ENCODE measurements at places on chromosomes 3 and 15.
A peak's percentile ranks its signal among the peaks of the same experiment; 100 is the strongest.

DNA sequence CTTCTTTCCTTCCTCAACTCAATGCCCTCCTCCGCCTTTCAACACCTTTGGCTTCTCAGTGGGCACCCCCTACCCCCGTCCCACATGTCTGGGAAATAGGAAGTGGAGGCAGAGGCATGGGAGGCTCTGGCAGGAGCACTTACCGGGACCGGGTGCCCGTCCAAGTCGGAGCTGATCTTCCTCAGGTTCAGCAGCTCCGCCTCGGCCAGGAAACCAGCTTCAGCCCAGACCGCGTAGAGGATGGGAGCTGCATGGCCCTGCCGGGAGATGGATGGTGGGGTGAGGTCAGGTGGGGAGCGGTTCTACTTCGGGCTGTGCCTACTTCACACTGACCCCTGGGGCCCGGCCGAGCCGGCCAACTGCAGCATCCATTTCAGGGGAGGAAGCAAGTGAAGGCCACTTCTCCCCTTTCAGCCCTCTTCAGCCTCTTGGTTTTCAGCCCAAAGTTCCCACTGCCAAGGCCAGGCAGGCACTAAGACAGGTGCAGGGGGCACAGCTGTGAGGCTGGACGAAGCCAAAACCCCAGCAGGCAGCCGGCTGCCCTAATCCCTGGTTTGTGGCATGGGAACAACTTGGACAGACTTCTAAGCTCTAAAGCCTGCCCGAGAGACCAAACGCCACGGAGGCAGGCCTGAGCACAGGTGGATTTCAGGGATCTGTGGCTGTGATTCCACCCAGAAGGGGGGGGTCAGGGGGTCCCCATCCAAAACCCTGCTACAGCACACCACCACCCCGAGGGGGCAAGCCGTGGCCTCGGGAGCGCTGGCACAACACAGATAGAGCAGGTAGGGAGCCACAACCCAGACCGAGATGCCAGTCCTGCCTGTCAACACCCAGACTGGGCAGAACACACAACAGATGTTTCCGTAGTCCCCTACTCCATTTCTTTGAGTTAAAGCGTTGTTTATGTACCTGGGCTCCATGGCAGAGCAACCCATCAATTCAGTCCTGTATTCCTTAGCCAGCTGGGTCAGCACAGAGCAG is 14.5 kb downstream of the TKT start:
- DNase-seq, result no peak

GRCh38 chr3:36941658-36942057 is 3.2 kb downstream of the TRANK1 start:
- no peak for DNase-seq

DNA sequence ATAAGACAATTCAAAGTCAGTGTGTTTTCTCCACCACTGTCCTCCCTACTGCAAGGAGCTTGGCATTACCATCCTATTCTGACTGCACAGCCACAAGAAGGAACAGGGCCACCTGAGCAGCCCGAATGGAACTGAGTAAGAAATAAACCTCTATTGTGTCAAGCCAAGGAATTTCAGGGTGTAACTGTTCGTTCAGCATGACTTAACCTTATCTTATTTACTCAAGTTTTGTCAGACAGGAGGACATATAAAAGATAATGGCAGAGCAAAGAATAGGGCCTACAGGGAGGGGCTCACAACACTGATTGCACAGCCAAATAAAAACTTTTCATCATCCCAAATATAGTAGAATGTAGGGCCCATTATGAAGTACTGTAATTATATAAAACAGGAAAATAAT is 236.1 kb downstream of the NEK10 start:
- DNase-seq, result no peak

GRCh38 chr15:88913017-88913849 is at the start of gene MFGE8:
TSS of gene MFGE8 (minus strand) at chr15:88913379. CDS start at chr15:88913319, 60 bp downstream.
- peak; percentile 69 for DNase-seq

DNA sequence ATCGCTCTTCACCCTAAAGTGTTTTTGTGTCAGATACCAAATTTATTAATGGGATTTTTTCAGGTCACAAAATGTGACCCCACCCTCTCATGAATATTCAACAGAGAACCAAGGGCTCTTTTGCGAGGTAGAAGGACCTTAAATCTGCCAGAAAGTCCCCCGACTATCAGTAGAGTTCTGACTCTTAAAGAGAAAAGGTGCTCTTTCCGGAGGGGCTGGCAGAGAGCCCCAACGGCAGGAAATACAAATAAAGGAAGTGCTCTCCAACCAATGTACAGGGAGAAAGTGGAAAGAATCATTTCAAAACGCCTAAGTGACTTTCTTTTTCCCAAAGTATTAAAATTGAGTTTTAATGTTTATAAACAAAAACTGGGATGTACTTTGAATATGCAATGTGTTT is 517.2 kb downstream of the FOXP1 start:
- peak; percentile 67 for DNase-seq

GRCh38 chr15:48557335-48557734 is 88.2 kb downstream of the FBN1 start:
- DNase-seq, result no peak

GRCh38 chr15:62079594-62079993 is 12.8 kb downstream of the C2CD4A start:
- no peak for DNase-seq

DNA sequence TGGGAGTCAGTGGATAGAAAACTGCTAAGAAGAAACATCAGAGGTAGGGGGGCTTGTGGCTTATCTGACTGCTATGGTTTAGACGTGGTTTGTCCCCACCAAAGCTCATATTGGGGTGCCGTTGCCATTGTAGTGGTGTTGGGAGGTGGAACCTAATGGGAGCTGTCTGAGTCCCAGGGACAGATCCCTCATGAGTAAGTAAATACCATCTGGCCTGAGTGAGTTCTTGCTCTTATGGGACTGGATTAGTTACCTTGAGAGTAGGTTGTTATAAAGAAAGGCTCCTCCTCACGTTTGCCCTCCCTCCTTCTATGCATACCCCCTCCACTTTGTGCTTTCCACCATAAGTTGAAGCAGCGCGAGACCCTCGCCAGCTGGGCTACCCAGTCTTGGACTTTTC is 53.4 kb upstream of the VILL start:
- no peak for DNase-seq

GRCh38 chr3:130601442-130601971 is 84.5 kb downstream of the COL6A6 start:
- DNase-seq, result no peak

DNA sequence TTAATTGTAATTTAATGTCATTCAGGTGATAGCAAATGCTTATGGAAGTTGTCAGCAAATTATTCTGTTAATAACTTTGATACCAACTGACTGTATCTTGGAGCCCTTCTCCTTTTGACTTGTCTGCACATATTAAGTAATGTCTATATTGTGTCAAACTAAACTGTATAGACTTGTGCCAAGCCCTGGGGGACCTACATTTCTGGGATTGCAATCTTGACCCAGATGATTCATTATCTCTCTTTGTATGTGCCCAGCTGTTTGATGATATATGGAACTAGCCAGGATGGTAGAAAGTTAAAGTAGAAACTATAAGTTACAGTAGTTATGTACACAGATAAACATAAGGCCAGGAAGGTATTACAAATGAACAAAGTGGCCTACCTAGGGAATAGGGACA is 402.8 kb upstream of the RARB start:
- no peak for DNase-seq

GRCh38 chr3:52836471-52836845 is 1.6 kb upstream of the MUSTN1 start:
- DNase-seq, result no peak

GRCh38 chr3:8712908-8713255 is 20.7 kb upstream of the CAV3 start:
- no peak for DNase-seq

- DNase-seq, result no peak
Measured at GRCh38 chr15:101664303-101664913, 12.2 kb upstream of the TM2D3 start.

- DNase-seq, result no peak
Measured at GRCh38 chr3:190269101-190269500, 53.1 kb downstream of the CLDN1 start.

DNA sequence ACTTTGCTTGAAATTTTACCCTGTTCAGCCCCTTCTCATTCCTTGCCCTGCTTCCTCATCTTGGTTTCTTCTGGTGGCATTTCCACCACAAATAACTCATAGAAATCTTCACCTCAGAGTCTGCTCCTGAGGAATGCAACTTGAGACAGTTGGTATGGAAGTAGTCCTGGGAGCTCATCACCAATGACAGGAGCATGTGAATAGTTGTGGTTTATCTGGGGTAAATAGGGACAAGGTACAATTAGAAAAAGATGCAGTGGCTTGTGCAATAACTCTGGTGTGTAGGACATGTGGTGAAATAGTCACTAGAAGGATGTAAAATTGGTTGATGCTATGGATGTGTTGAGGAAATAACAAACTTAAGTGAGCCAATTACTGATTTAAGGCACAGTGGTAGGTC is 72.7 kb upstream of the CHRNA7 start:
- no peak for DNase-seq

DNA sequence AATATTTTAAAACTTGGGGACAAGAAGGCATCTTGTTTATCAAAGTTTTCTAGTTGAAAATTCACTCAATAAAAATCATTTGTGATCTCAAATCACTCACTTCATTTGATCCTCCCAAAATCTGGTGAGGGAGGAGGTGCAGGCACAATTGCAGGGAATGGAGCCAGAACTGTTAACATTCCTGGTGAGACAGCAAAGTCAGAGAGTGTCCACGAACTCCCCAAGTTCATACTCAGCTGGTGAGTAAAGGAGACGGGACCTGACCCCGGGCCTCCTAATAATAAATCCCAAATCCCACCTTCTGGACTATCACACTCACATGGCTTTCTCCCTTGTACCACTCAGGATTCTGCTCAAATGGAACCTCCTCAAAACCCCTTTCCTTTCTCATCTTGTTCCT is 252.3 kb upstream of the LRTM1 start:
- no peak for DNase-seq

DNA sequence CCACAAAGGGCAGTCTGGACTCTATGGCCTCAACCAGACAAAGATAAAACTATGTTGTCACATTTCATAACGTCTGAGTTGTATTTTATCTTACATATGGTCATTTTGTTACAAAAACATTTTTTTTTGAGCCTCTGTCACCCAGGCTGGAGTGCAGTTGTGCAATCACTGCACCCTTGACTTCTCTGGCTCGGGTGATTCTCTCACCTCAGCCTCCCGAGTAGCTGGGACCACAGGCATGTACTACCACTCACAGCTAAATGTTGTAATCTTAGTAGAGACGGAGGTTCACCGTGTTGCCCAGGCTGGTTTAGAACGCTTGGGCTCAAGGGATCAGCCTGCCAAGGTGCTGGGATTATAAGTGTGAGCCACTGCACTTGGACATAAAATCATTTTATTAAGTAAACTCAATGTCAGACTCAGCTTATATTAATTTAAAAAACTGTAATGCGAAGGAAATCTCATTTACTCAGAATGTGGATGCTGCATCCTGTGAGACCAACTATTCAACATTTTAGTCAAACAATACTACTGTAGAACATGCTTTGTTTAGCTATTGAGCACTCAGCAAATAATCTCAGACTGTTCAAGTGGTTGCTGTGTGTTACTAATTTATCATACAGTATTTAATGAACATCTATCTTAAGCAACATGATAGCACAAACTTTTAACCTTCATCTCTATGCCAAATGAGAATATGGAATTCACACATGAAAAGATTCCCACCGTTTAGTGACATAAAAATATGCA is 209.2 kb downstream of the TBL1XR1 start:
- DNase-seq, result no peak

DNA sequence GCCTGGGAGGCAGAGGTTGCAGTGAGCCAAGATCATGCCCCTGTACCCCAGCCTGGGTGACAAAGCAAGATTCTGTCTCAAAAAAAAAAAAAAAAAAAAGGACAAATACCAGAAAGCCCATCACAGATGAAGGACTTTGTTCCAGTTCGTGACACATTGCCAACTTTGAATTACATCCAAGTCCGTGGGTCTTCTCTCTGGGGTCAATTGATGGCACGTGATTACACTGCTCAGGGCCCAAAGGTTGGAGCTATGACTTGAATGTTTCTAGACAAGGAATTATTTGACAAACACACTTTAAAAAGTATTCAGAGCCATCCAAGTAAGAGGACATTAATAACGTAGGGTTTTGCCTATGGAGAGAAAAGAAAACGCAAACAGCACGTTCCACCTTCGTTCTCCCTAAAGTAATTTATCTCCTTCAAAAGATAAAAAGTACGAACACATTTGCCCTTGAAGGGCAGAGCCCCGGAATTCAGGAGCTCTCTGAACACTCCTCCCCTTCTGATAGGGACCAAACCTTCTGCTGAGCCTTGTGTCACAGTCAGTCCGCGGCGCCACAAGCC is 31.3 kb upstream of the ST3GAL6 start:
- peak; percentile 6 for DNase-seq

DNA sequence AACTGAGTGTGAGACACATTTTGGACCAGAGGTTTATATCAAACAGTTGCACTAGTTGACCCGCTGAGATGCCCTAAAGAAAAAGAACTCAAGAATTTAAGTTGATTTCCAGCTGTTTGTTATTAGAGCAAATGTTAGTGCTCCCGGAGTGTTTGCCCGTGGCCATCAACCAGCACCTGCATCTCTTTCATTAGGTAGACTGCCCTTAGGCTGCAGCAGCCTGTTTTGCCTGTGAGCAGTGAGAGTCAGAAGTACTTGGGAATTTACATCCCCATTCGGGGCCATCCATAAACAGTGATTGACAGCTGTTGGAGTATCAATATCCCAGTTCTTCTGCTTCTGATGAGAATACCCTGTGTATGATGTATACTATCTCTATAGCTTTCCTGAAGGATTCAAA is 492.6 kb downstream of the RBMS3 start:
- no peak for DNase-seq

DNA sequence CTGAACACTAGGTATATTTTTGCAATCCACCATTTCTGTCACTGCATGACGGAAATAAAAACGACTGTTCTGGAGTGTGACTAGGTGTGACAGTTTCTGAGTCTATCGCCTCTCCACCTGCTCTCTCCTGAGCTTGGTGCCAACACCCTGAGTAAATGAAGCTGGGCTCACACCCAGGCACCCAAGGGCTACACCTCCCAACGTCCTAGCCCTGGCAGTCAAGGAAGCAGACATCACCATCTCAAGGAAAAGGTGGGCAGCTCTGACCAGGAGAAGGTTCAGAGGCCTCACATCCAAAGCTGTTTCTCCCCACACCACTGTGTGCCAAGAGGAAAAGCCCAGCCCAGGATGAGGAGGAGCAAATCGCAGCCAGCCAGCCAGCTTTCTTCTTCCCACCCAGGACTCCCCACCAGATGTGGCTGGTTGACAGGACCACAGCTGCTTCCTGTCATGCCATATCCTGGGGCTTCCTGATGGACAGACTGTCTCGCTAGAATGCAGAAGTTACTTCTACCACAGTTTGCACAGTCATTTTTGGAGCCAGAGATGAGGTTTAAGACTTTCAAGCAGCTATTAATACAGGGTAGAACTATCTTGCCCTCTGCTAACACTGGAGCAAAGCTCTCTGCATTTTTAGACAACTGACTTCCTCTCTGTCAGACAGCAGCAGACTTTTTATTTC is 3.3 kb downstream of the SCAMP2 start:
- DNase-seq, result peak; percentile 35

DNA sequence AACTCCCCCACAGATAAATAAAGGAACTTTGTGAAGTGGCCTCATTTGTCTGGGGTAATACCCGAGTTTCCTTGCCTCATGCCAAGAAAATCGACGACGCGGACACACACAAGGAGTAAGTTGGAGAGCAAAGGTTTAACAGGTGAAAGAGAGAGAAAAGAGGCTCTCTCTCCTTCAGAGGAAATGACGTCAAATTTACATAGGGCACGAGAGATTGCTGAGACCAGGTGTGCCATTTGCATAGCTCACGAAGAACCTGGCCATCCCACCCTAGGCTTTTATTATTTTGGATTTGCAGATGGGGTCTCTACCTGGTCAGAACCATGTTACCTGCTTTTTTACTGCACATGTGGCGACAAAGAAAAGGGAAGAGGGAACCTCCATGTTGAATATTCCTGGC is 49.3 kb upstream of the IGF2BP2 start:
- DNase-seq, result no peak

GRCh38 chr15:36507458-36507857 is 72.0 kb upstream of the CDIN1 start:
- DNase-seq, result no peak
